Activated CD4-positive, alpha-beta T cell treated with anti-CD3 and anti-CD28 coated beads for 24 hours (primary cell): ENCODE measurements at places on chromosomes 12 and 14.

DNA sequence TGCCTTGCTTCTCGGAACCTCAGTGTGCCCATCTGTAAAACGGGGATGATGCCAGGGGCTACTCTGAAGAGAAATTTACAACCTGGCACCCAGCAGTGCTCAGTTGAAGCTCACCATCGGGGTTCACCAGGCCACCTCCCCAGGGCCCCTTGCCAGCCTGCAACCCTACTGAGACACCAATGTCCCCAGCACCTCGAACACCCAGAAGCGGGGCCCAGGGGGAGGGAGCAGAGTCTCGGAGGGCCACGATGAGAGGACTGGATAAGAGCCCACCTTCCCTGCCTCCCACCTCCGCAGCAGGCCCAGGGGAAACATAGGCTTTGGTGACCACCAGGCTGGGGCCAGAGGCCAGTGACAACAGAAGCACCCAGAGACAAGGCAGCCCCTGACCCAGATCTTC lies 22.4 kb downstream of the NCOR2 start:
- no peak for DNase-seq

DNA sequence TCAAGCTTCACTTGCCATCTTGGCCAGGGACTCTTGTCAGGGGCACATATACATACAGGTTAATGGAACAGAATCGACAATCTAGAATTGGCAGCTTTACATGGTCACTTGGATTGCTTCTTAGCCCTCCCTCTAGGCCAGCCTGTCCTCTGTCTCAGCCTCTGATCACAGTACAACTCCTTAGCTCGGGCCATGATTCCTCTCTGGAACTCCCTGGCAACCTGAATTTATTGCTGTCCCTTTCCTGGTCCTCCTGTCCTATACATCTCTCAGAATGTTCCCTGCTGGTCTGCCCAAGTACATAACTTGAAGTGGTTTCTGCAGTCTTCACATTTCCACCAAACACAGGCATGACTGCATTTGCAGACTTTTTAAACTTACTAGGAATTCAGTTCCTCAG lies 79.9 kb upstream of the CCDC175 start:
- no peak for DNase-seq

- DNase-seq = no peak
Observed at GRCh38 chr12:113782873-113783272, 183.3 kb downstream of the RBM19 start.

GRCh38 chr12:78002878-78003277 lies 172.2 kb downstream of the NAV3 start:
- DNase-seq = no peak

GRCh38 chr12:22800332-22800731 lies 175.4 kb downstream of the ETNK1 start:
- DNase-seq = no peak

DNA sequence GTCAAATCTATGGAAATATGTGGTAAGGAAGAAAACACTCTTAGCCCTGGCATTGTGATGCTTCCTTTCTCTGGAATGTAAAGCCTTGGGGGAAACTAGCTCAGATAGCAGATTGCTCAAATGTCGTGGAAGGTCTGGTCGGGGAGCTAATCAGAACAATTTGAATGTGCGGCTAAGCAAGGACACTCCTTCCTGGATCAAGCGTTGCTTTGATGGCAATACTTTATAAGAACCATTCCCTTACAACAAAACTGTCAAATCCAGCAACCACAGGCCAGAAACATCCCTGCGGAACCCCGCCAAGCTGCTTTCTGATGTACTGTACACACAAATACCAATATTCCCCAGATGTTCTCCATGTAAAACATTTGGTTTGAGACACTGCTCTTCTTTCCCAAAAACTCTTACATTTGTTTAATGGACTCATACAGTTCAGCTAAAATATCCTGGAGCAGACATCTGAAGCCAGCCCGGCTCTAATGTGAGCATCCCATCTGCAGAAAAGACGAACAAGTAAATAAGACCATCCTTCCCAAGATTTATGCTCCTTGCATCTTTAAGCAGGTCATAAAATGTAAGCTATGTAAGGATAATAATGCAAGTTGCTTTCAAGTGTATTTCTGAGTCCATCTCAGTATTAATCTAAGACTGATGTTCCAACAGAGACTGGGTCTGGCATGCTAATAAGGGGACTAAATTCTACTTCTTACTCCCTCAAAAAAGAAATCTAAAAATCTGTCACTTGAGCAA lies 20.2 kb downstream of the NUAK1 start:
- DNase-seq = no peak

- DNase-seq = no peak
Observed at GRCh38 chr14:68730348-68730747, 62.5 kb downstream of the ZFP36L1 start.

- no peak for DNase-seq
Observed at GRCh38 chr12:53235742-53236442, 3.9 kb upstream of the RARG start.

DNA sequence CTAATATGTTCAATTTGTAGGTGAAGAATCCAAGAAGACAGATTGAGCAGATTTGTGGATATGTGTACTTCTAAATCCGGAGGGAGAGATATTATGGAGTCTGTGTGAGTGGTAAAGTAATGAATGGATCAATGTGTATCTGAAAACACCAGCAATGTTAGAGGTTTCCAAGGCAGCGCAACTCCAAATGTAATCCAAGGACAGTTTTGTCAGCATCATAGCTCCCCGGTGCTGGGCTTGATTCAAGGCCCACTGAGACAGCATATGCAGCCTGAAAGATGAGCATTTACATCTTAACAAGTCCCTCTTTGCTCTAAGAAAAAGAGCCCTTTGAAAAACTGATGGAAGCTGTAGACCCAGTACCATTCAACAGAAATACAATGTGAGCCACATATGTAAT lies 38.3 kb upstream of the FRMD6 start:
- DNase-seq = no peak

- DNase-seq = no peak
Observed at GRCh38 chr12:5187136-5187535, 143.5 kb downstream of the KCNA5 start.

- DNase-seq = no peak
Observed at GRCh38 chr12:58285551-58285950, 344.2 kb downstream of the ATP23 start.

GRCh38 chr12:75815756-75816155 lies 215.8 kb downstream of the PHLDA1 start:
- no peak for DNase-seq

GRCh38 chr12:22046090-22046967 lies at the start of gene CMAS:
TSS of gene CMAS (plus strand) at chr12:22046218. CDS start at chr12:22046304, 86 bp downstream.
- DNase-seq = peak; percentile 74
